T-helper 9 cell (primary cell): ENCODE measurements at places on chromosomes 12 and 14.

DNA sequence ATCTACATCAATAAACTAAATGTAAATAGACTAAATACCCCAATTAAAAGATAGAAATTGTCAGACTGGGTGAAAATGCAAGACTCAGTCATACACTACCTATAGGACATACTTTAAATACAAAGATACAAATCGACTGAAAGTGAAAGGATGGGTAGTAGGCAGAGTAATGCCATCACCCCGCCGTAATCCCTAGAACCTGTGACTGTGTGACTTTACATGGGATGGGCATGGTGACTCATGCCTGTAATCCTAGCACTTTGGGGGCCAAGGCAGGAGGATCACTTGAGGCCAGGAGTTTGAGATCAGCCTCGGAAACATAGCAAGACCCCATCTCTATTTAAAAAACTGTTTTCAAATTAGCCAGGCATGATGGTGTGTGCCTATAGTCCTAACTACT is 2.6 kb upstream of the EVL start:
- no peak for DNase-seq

GRCh38 chr14:93056840-93057585 is 58.7 kb downstream of the ITPK1 start:
- DNase-seq, result no peak

GRCh38 chr12:116153113-116153512 is 124.4 kb downstream of the MED13L start:
- DNase-seq, result no peak

DNA sequence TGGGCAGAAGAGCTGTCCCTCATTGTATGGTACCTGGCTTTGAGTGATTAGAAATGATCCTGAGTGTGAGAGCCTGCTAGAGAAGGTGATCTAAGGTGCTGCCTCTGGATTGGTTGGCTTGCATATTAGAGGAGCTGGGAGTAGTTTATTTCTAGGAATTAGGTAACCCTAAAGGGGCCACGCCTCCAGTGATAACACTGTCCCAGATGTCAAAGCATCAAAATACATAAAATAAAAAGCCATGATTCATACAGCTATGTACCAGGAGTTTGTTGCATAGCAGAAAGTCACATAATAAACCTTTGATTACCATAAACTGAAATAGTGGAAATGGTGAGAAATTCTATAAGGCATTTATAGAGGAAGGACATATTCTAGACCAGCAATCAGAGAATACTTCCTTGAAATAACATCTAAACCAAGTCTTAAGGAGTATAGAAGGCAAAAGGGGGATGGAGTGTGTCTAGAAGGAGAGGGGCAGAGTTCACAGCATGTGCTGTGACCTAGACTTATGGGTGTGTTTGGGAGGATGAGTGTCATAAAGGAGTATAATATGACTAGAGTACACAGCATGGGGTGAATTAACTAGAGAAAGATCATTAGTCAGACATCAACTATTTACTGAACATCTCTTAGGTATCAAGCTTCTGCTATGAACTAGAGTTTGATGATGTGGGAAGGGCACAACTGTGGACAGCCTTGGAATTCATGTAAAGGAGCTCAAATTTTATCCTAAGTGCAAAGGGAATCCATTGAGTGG is 686.4 kb downstream of the GALC start:
- no peak for DNase-seq

- DNase-seq, result no peak
Measured at GRCh38 chr12:63103494-63104131, 47.4 kb downstream of the AVPR1A start.

GRCh38 chr12:79687711-79688260 is 3.0 kb downstream of the PAWR start:
- no peak for DNase-seq
